Activated naive CD8-positive, alpha-beta T cell treated with anti-CD3 and anti-CD28 coated beads, Interleukin-2, amount 50 U/mL, for 16 hours (primary cell): ENCODE measurements at places on chromosomes 13 and 19.

GRCh38 chr13:61294467-61295191, 121.0 kb downstream of the PCDH20 start:
- DNase-seq = no peak

GRCh38 chr19:46150606-46151005, 2.6 kb downstream of the IGFL2 start:
- no peak for DNase-seq

GRCh38 chr13:48038761-48039160, 1.2 kb downstream of the NUDT15 start:
- DNase-seq = no peak

DNA sequence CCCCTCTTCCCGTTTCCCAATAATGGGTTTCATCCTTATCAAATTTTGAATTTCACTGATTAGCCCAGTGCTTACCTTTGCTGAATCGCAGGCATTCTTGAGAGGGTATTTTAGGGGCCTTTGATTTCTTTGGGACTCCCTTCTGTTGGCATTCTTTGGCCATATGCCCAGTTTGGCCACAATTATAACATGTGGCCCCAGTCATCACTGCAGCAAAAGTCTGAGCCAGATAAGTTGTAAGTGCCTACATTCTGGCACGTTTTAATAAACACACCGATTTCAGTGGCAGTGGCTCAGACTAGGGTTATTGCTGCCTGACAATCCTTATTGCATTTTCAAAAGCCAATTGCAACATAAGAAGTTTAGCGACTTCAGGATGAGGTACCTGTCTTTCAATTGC, 41.4 kb downstream of the ZNF726 start:
- no peak for DNase-seq

- DNase-seq = no peak
These were observed 97.4 kb downstream of the ARHGEF7 start for GRCh38 chr13:111212517-111212873.

DNA sequence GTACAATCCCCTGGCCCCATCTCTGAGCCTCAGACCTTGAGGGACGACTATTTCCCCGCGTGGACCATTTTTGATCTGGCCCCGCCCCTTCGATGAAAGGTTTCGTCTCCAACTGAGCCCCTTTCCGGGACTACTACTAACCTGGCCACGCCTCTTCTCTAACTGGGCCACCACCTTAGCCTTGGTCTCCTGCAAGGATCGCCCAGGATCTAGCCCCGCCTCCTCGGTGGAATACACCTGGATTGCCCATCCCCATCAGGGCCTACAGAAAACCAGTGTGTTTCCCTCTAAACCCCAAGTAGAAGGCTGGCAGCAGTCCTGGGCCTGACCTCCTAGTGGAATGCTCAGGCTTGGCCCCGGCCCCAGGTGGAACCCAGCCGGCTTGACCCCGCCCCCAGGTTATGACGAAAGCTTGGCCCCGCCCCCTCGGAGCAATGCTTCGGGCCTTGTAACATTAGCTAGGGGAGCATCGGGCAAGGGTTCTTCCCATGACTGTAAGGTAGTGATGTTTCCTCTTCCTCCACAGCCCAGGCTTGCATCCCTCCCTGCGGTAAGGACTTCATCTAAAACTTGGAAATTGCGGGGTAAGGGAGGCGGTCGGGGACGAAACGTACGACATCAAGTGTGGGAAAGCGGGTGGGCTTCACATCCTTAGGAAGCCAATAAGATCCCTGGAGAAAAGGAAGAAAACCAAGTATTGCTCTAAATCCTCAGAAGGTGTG, 9.1 kb downstream of the SPACA6 start:
- DNase-seq = no peak

GRCh38 chr13:90675129-90675528, 672.4 kb upstream of the MIR17HG start:
- no peak for DNase-seq

DNA sequence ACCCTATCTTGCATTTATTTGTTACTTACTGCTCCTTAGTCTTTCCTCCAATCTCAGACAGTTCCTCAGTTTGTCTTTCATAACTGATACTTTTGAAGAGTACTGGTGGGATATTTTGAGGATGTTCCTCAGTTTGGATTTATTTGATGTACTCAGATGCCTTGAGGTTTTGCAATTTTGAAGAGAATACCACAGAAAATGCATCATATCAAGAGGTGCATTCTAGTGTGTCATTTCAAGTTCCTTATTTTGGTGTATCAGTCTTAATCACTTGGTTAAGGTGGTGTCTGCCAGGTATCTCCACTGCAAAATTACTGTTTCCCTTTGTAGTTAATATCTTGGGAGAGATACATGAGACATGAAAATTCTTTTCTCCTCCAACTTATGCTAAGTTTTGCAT, 75.1 kb downstream of the URI1 start:
- DNase-seq = no peak

- no peak for DNase-seq
These were observed 12.1 kb downstream of the IGFL1 start for GRCh38 chr19:46241626-46242025.

DNA sequence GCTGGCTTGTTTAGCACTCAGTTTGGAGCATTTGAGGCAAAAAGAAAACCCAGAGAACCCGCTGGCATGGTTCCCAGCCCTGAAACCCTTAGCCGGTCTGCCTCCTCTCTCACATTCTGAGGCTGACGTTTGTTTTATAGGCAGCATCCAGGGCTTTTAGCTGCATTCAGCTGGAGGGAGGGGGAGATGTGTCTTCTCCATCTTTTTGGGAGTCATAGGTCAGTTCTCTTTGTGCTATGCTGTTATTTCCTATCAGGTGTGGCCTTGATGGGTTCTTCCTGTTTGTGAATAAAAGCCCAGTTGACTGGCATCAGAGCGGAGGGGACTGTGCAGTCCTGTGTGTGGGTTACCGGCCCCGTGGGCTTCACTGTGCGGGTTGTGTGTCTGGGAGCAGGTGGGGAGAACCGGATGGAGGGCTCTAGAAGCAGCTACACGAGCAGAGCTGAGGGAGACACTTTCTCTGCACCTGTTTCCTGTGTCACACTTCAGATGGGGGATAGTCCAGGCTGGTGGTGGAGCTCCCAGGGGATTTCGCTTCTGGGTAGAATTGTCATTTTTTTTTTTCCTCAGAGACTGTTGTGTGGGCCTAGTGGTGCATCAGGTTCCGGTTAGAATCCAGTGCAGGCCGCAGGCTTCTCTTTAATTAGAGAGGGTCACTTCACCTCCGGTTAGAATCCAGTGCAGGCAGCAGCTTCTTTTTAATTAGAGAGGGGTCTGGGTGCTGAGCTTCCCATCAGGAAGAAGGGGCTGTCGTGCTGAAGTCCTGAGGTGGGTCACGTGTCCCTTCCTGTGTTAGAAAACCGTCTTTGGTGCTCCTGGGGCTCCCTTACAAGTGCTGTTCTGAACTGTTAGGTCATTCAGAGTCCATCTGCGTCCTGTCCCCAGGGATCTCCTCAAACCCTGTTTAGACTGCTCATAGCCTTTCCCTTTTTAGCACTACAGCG, 69.6 kb downstream of the ARHGEF7 start:
- DNase-seq = no peak

DNA sequence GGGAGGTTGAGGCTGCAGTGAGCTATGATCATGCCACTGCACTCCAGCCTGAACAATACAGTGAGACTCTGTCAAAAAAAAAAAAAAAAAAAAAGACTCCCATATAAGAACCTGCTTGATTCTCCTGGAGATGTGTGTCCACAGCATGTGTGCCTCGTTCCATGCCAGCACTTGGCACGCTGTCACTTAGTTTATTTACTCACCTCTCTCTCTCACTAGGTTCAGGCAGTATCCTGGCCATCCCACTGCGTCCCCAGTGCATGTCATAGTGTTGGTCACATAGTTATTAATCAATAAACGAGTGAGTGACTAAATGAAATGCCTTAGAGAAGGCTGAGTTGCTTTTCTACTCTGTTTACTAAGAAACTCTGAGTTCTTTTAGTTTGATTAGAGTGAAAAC, 79.1 kb upstream of the GPR12 start:
- no peak for DNase-seq

DNA sequence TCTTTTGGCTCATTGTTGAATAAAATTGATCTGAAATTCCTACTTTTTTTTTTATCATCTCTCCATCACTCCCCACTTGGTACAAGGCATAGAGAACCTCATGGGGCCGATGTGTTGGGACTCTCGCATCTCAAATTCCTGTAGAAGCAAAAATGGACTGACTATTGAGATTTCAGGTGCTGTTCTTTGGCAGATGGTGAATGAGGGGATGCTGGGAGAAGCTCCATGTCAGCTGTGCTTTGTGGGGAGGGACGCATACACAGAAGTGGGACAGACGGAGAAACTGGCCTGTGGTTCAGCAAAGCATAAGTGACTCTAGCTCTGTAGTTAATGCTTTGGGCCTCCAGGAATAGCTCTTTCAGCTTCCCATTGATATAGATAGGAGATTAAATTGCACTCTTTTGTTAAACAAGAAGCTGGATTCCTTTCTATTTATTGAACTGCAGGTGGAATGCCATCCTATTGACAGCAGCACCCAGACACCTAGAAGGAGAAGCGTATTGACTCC, 194.5 kb upstream of the RNF113B start:
- no peak for DNase-seq

DNA sequence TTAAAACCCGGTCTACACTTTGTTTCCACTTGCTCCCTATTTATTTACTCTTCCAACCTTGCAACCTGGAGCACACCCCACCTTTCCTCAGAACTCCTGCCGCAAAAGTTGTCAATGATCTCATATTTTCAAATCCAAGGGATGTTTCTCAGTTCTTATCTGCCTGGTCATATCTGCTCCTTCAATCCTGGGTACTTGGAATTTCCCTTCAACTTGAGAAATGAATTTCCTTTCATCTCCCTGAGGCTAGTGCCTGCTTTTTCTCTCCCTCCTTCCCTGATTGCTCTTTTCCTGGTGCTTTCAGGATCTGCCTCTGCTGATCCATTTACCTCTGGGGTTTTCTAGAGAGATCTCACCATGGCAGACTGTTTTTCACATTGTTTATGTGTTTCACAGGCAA, 154.8 kb upstream of the IRS2 start:
- DNase-seq = no peak

DNA sequence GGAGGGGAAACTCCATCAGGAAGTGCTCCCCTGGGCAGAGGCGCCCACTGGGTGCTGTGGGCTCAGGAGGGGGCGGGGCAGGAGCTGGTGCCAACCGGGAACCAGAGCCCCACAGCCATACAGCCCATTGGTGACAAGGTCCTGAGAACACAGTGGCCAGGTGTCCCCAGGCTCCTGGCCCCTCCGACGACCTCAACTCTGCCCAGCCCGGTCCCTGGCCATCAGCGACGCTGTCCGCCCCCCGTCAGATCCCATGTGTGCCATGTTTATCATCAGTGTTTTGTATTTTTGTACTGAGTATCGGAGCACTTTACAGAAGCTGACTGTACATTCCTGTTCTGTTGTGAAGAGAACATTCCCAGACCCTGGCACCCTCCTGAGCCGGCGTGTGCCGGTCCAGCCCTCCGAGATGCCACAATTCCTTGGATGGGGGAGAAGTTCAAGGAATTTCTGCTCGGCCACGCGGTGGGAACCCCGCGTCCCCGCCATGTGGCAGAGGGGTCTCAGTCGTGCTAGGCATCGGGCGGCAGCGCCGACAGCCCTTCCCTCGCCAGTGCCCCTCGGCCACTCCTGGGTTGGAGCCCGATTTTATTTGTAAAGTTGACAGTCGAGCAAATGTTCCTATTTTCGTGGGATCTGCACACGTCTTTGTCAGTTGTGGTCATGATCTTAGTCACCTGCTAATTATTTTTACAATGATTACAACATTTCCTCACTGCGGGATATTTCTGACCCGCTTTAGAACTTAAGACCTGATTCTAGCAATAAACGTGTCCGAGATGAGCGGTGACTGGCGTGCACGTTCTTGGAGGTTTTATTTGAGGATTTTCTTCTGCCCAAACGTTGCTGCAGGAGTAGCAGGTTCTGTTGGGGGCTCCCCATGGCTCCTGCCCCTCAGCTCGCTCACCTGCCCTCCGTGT, 16.9 kb downstream of the PEX11G start:
- DNase-seq = no peak

DNA sequence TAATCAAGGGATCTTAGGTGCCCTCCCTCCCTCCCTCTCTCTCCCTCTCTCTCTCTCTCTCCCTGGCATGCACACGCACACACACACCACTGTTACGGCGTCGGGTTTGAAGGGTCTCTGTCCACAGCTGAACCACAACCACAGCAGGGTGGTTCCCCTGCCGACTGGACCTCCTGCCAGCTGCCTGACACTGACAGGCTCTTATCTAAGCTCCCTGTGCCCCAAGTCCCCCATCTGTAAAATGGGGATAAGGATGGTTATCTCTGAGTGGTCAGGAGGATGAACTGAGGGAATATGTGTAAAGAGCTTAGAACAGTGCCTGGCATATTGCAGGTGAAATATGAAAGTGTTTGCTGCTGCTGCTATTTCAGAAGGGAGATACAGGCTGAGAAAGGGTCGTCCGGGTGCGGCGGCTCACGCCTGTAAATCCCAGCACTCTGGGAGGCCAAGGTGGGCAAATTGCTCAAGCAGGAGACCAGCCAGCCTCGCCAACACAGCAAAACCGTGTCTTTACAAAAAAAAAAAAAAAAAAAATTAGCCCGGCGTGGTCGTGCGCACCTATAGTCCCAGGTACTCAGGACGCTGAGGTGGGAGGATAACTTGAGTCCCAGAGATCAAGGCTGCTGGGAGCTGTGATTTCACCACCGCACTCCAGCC, 852 bp upstream of the SHISA7 start:
- DNase-seq = no peak

- no peak for DNase-seq
These were observed 28.2 kb downstream of the GPC6 start for GRCh38 chr13:93254775-93255174.

- no peak for DNase-seq
These were observed 1.8 kb downstream of the LILRB5 start for GRCh38 chr19:54255105-54255775.

GRCh38 chr13:91295712-91296410, 51.6 kb upstream of the MIR17HG start:
- no peak for DNase-seq

- DNase-seq = no peak
These were observed 2.3 kb upstream of the EFNA2 start for GRCh38 chr19:1283207-1283916.

DNA sequence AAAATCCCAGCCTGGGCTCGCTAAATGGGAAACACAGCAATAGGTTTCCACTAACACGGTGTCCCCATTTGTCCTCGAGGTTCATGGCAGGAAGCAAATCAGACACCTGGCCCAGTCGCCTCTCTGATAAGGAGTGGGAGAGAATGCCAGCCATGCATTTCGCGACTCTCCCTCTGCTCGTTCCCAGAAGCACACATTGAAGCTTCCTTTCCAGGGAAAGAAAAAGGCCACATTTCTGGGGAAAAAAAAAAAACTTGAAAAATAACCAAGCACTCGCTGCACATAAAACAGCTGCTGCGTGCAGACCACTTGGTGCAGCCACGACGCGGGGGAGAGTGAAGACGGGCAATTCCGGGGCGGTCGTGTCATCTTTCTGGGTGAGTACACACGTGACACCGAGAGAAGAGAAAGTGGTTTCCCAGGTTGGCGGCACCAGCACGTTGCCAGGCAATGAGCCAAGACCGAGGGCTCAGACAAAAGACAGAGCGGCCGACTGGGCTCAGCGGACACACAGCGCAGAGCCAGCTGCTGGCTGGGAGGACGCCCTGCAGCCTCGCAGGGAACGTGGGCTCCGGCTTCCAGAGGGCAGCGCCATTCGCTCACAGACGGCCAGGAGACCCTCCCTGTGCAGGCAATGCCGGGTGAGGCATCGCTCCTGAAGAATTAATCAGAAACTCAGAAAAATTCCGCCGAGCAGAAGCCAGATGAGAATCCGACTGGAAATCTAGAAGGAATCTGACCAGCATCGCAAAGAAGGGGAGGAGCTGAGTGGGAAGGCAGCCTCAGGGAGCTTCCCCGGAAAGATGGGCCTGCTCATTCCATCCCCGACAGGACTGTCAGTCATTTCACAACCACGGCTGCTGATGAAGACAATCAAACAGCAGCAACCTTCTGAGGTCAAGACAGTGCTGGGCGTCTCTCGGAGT, 83.2 kb upstream of the IRS2 start:
- no peak for DNase-seq
